ENCODE measurements at places on chromosomes 13 and 19. TPM values are rescaled to one million over a fixed set of nuclear protein-coding genes. Genes with fewer than 3 reads are reported as not detected.

GRCh38 chr19:48341515-48342413, 16.4 kb downstream of the EMP3 start:
- no peak for DNase-seq

DNA sequence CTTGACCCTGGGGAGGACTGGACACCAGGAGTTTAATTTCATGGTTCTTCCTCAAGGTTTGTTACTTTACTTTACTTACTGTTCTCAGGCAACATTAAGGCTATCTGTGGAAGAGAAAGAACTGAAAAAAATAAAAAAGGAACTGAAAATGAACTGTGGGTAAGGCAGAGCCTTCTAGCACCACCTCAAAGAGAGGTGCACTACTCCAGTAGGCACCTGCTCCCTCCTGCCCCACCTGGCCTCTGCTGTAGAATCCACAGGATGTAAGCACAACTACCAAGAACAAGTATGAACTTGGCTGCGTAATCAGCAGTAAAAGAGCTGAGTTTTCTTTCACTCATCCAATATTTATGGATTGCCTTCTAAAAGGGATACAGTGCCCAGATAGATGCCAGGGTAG, 12.2 kb downstream of the ZNF112 start:
- no peak for DNase-seq

- DNase-seq = peak; percentile 99
Measured at GRCh38 chr19:49808711-49809159, 4.4 kb downstream of the FUZ start.

ABHD13 gene
- total RNA-seq = 8.2 TPM

ERCC1 gene
- total RNA-seq = 111 TPM

C1QTNF9 gene
- total RNA-seq = 0.53 TPM

- DNase-seq = no peak
Measured at GRCh38 chr19:42172261-42172660, 40.0 kb upstream of the POU2F2 start.

GRCh38 chr13:26255691-26256277, 1.9 kb downstream of the CDK8 start:
- DNase-seq = no peak

GRCh38 chr13:46602531-46602930, 49.6 kb downstream of the LRCH1 start:
- no peak for DNase-seq

GRCh38 chr13:110663491-110663890, 42.4 kb downstream of the CARS2 start:
- DNase-seq = peak; percentile 39

DNA sequence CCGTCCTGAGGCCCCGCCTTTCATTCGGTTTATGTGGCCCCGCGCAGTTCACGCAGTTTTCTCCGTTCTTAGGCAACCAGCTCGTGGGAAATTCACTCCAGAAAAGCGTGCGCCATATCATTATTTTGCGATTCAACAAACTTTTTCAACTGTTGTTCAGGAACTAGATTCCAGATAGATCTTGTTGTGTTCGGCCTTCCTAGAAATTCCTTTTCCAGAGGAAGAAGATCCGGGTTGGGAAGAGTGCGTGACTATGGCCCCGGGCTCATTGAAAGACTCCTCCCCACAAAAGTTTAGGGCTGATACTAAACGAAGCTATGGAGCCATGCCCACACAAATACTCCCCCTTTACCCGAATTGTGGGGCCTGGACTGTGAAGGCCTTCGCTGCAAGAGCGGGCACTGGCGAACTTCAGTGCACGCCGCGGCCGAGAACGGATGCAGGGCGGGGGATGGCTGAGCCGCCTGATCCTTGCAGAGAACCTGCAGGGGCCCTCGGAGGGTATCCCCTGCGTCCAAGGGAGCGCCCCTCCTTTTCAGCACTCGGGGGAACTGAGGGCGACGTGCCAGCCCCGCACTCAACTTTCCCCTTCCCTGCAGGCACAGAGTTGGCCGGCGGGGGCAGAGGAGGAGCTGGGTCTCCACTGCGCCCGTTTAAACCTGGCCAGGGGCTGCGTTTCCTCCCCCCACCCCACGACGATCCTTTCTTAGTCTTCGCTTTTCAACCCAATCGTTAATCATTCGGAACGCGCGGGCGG, 904 bp upstream of the SOX1 start:
- no peak for DNase-seq

DNA sequence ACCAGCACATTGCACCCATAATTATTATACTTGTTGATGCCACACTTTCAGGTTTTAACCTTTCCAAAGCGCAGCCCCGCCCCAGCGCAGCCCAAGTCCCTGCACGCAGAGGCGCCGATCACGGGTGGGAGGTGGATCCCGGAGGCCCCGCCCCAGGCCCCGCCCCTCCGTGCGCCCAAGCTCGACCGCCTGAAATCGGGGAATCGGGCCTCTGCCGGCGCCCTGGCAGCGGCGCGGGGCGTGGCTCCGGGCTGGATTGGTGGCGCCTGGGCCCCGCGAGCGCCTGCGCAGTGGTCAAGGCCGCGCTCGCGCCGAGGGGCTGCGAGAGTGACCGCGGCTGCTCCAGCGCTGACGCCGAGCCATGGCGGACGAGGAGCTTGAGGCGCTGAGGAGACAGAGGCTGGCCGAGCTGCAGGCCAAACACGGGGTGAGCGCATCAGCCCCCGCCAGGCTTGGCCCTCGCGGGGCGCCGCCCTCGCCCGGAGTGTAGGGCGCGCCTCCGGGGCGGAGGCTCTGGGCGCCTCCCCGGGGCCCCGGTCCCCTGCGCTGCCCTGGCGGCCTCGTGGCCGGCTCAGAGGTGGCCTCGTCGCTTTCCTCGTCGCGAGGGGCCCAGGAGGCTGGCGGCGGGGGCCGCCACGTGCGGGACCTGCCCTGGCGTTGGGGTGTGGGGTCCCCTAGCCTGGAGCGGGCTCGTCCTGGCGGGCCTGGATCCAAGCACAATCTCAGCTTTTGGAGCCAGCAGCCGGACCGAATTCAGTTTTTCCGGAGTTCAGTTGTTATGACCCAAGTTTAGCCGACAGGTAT, at the start of gene PDCD5:
Gene PDCD5, plus strand, starts transcription at position 290 of the 804 bp plus-strand sequence. Its CDS starts 72 bp downstream, at position 362.
- DNase-seq = peak; percentile 96

GRCh38 chr19:34664870-34665269, 12.1 kb downstream of the SCGB2B2 start:
- DNase-seq = no peak

- DNase-seq = no peak
Measured at GRCh38 chr19:41433171-41433570, 6.0 kb upstream of the B3GNT8 start.

DNA sequence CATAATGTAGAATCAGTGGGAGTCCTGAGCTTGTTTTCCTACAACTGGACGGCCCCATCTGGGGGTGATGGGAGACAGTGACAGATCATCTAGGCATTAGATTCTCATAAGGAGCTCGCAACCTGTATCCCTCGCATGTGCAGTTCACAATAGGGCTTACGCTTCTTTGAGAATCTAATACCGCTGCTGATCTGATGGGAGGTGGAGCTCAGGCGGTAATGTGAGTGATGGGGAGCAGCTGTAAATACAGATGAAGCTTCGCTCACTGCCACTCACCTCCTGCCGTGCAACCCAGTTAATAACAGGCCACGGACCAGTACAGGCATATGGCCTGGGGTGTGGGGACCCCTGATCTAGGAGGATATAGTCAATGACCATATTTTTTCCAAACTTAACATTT, 38.8 kb downstream of the RCBTB1 start:
- DNase-seq = no peak

- DNase-seq = no peak
Measured at GRCh38 chr13:105672881-105673280, 862.6 kb downstream of the EFNB2 start.

- DNase-seq = no peak
Measured at GRCh38 chr13:76440568-76440967, 445.6 kb downstream of the KCTD12 start.

NKG7 gene
- not detected for total RNA-seq

- no peak for DNase-seq
Measured at GRCh38 chr13:50714891-50715290, 128.6 kb downstream of the DLEU7 start.

GRCh38 chr13:61891401-61891800, 475.8 kb upstream of the PCDH20 start:
- no peak for DNase-seq

S1PR2 gene
- 10.5 TPM for total RNA-seq

C1QTNF9B gene
- not detected for total RNA-seq

DNA sequence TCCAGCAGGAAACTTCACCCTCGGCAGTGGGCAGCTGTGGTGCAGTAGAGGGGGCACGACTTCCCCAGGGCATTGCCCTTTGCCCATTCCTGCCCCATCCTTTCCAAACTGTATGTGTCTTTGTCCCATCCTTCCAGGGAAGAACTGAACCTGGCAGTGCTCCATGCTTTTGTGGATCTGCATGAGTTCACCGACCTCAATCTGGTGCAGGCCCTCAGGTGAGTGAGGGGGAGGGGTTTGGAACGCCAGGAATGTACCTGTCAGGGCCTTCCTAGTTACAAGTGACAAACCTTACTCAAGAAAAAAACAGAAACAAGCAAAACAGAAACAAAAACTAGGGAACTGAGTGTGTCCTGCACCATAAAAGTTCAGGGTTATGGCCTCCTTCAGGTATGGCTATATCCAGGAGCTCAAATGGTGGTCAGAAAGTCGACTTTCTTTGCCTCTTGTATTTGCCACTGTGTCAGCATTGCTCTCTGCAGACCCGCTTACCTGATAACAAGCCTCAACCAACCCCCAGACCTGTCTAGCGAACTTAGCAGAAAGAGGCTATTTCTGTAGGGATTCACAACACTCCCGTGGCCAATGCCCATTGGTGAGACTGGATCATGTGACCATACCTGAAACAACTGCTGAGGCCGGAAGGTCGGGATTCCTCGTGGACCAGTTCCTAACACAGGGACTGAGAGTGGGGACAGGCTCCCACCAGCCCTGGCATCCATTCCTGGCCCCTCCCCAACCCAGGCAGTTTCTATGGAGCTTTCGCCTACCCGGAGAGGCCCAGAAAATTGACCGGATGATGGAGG, 4.2 kb downstream of the CYTH2 start:
- DNase-seq = no peak

GRCh38 chr13:102461302-102461701, 59.5 kb upstream of the FGF14 start:
- no peak for DNase-seq

- no peak for DNase-seq
Measured at GRCh38 chr19:53906211-53907192, 2.6 kb upstream of the CACNG7 start.

MIR17HG gene
- 0.78 TPM for total RNA-seq

LRRC8E gene
- 28.8 TPM for total RNA-seq

NBEA gene
- total RNA-seq = 4.5 TPM
